ENCODE measurements at places on chromosomes 3 and 15.
A peak's percentile ranks its signal among the peaks of the same experiment; 100 is the strongest.

- no peak for DNase-seq
Observed at GRCh38 chr15:54119051-54119450, 140.8 kb downstream of the UNC13C start.

DNA sequence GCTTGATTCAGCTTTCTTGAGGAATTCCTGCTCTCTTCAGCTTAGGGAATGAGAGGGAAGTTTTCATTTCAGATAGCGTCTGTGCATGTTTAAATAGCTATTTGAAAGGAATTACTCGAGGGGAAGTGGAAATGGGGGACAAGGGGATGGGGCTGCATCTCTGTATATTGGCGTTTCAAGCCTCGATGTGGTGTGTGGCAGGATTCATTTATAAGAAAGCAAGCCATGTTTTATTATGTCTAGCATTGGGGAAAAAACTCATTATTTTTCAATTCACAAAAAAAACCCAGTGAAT, 1.0 kb downstream of the ATP2C1 start:
- no peak for DNase-seq

DNA sequence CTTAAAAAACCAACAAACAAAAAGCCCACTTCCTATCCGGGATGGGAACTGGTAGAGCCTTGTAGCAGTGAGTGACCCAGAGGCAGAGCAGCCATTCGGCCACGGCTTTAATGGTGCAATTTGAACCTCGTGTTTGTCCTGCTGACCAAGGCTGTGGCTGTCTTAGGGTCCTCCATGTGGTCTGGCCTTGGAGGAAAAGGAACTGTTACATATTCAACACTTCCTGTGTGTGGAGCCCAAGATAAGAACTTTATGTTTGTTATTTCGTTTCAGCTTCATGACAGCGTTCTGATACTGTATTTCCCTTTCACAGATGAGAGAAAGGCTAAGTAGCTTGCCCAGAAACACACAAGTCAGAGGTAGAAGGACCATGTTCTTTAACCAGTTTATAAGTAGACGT, 269.8 kb downstream of the SV2B start:
- DNase-seq, result no peak

- no peak for DNase-seq
Observed at GRCh38 chr15:79933231-79933630, 36.4 kb upstream of the MTHFS start.

GRCh38 chr3:69296995-69297394, 88.9 kb downstream of the FRMD4B start:
- DNase-seq, result no peak

GRCh38 chr3:32194653-32195052, 43.8 kb upstream of the CMTM8 start:
- DNase-seq, result no peak

GRCh38 chr3:129039271-129040038, 21.1 kb upstream of the GP9 start:
- DNase-seq, result no peak

DNA sequence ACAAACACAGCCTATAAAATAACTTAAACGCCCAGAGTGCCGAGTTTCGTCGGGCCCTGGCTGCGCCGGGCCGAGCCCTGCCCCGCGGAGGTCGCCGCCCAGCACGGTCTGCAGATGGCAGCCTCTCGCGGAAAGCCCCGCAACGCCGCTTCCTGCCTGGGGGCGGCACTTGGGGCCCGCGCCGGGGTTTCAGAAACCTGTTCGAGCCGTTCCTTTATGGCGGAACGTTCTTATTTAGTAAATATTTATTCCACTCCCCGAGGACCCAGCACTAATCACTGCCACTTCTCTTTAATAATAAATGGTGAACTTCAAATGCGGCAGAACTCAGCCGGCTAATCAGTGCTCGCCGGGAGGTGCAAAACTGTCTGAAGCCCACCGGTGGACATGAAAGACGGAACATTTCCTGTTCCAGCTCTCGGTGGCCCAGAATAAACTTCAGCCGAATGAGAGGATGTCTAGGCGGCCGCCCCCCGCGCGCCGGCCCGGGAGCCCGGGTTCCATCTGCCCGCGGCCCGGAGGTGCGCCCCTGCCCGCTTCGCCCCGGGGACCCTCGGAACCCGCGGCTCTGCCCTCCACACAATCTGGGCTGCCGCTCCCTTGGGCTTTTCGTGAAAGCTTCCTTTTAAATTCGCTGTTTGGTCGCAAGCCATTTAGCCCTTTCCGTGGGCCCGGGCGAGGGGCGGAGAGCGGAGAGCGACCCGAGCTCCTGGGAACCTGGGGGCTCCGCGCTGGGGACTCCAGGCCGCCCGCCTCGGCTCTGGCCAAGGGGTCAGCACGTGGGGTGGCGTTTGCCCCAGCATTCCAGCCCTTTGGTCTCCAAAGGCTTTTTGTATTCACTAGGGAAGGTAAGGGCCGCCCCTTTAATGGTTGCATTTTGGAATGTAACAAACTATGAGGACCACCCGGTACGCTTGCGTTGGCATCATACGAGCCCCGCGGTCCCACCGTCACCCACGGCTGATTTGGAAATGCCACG, 110.8 kb upstream of the ATP11B start:
- DNase-seq, result peak; percentile 23

DNA sequence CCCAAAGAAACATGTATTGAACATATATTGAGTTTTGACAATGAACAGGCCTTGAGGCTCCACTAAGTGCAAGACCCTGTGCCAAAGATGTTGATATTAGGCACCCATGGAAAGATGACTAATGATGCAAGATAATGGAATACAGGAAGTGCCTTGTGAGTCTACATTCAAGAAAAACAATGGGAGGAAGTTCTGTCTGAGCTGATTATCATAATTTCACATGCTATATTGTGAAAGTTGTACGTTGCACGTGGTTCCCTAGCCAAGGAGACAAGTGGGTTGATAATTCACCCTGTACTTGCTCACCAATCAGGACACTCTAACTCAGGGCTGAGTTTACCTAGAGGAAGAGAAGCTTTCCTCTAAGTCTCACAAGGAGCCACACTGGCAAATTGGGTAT, 186.9 kb upstream of the STAC start:
- no peak for DNase-seq

GRCh38 chr15:52678468-52679231, 538 bp downstream of the ATOSA start:
- DNase-seq, result peak; percentile 9

DNA sequence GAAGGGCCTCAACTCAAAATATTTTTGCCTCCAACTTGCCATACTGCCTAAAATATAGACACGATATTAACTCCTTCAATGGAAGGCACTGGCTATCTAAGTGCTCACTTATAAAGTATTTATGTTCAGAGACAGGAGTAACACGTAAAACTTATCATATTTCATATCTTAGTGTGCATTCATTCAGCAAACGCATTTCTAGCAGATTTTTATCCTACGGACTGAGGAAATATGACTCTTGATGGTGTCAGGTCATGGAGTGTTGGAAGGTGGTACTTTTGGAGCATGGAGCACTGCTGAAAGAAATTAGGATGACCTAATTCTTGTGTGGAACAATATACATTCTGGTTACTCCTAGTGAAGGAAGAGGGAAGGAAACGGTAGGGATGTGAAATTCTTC, 43.8 kb upstream of the LEKR1 start:
- DNase-seq, result no peak

DNA sequence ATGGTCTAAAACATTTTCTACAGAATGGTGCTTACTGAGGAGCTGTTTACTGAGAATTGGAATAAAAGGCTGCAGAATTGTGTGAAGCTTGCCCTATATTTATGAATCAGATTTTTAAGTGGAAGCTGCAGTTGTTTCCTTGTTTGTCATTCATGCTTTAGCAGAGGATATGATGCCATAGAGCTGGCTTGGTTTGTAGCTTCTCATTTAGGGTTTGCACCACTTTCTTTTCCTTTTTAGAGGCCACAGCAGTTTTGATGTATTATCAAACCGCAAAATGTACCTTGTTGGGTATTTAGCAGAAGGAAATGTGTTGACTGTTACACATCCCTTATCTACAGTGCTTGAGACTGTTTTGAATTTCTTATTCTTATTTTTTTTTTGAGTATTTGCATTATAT, 66.2 kb downstream of the RASA2 start:
- peak; percentile 11 for DNase-seq

DNA sequence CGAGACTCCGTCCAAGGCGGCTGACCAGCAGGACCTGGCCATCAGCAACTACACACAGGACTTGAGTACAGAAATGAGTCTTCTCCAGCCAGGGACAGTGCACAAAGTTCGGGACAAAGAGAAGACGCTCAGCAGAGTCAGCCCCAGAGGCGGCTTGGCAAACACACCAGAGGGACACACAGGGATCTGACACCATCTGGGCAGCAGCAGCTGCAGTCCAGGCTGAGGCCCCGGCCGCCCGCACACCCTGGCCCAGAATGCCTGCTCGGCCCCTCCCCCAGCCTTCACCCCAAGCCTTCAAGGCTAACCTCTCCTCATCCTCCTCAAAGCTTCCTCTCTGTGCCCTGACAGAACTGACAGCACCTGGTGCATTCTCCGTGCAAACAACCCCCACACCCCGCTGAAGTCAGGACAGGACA, 61.1 kb downstream of the XXYLT1 start:
- DNase-seq, result no peak

GRCh38 chr3:161690299-161690620, 193.7 kb downstream of the OTOL1 start:
- no peak for DNase-seq

- DNase-seq, result no peak
Observed at GRCh38 chr3:41169023-41169422, 30.3 kb upstream of the CTNNB1 start.

DNA sequence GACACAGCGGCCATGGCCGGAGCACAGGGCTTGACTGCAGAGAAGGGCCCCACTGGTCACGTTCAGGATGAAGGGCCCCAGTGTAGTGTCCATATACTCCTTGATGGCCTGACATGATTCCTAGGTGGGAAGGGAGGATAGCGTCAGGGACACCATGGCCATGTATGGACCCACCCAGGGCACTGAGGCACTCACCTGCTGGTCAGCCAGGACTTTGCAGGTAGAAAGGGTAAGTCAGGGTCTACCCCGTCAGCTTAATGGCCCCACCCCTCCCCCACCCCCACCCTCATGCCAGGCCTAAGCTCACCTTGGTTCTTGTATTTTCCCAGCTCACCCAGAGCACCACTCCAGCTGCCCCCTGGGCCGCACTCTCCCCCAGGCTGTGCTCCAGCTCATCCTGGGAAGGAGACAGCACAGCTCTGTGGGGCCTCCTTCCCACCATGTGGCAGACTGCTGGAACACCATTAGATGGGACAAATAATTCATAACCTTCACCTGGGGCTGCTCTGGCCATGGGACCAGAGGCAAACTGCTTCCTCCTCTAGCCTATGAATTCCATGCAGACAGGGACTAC, 1.6 kb upstream of the HYAL3 start:
- no peak for DNase-seq

Data from stimulated activated CD4-positive, alpha-beta T cell treated with anti-CD3 and anti-CD28 coated beads, Interleukin-1b, Interleukin-23, amount 100 ng/mL, for 4 hours (primary cell).